ENCODE measurements at places on chromosomes 4 and X.

DNA sequence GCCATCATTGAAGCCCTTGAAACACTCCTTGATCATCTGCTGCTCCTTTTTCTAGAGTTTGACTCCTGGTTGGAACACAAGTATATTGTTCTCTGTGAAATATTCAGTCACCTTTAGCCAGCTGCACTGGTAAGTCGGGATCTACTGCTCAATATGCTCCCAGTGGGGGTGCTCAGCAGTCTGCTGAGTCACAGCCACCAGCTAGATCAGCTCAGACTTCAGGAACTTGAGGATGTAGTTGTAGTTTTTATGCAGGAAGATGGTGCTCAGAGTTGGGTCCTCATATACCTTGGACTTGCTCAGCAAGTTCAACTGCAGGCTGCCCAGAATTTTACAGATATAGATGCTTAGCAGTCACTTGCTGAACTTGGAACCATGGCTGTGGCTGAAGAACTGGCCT lies 202.5 kb upstream of the RPL34 start:
- no peak overlapping the region for H3K4me3 ChIP-seq
- H3K27me3 ChIP-seq: no peaks in the 10 kb centered on the region
- H3K36me3 ChIP-seq: peaks cover 2% of the 10 kb centered on the region
- peaks cover 6% of the 10 kb centered on the region for H3K4me1 ChIP-seq
- DNase-seq: no peak
- no peak overlapping the region for H3K27ac ChIP-seq

- no peak overlapping the region for H3K4me3 ChIP-seq
- H3K27ac ChIP-seq: no peak overlapping the region
- H3K36me3 ChIP-seq: no peaks in the 10 kb centered on the region
- no peaks in the 10 kb centered on the region for H3K4me1 ChIP-seq
Measured at GRCh38 chr4:2991243-2991642, 27.9 kb downstream of the GRK4 start.

DNA sequence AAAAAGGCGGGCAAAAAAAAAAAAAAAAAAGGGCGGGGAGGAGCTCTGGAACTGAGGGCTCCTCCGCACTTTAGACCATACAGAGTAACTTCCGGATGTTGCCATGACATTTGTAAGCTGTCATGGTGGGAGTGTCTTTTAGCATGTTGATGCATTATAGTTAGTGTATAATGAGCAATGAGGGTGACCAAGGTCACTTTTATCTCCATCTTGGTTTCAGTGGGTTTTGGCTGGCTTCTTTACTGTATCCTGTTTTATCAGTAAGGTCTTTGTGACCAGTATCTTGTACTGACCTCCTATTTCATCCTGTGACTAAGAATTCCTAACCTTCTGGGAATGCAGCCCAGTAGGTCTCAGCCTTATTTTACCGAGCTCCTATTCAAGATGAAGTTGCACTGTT lies 193.4 kb downstream of the UGT8 start:
- no peaks in the 10 kb centered on the region for H3K27me3 ChIP-seq
- H3K4me1 ChIP-seq: no peaks in the 10 kb centered on the region
- DNase-seq: no peak
- no peaks in the 10 kb centered on the region for H3K36me3 ChIP-seq
- H3K27ac ChIP-seq: no peak overlapping the region
- no peak overlapping the region for H3K4me3 ChIP-seq

DNA sequence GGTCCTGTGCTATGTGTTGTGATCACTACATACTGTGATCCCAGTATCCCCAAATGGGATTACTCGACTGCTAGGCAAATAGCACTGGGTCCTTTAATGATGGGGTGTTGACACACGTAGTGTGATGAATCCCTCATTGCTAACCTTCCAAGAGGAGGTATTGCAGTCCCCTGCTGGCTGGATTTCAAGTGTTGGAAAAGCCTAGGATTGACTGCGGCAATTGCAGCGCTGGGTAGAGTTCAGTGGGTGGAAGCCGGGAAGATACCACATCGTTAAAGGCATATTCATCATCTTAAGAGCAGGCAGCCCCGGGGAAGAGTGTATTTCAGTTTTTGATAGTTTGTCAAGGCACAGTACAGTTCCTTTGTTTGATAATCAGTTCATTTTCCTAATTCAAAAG lies 159.9 kb downstream of the TRIML1 start:
- no peaks in the 10 kb centered on the region for H3K4me1 ChIP-seq
- no peaks in the 10 kb centered on the region for H3K36me3 ChIP-seq
- DNase-seq: no peak
- H3K27ac ChIP-seq: no peak overlapping the region
- no peak overlapping the region for H3K4me3 ChIP-seq

GRCh38 chrX:133511041-133511440 lies 95.8 kb upstream of the GPC4 start:
- no peaks in the 10 kb centered on the region for H3K27me3 ChIP-seq
- no peaks in the 10 kb centered on the region for H3K36me3 ChIP-seq
- no peaks in the 10 kb centered on the region for H3K4me1 ChIP-seq

DNA sequence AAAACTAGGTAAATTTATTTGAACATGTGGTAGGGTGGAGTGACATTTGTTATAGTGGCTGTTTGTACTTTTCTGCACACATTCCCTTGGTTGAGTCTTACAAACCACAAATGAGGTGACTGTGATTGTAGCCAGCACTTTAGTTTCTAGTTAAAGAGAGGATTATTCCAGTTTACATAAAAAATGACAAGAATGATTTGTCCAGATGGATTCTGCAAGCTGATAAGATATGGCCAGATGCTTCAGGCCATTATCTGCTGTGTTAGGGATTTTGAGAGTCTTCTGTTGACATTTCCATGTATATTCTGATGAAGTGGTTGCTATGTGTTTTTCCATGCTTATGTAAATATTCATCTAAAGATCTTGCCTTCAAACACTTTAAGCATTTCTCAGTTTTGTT lies 31.0 kb upstream of the PDE5A start:
- no peaks in the 10 kb centered on the region for H3K4me1 ChIP-seq
- no peak overlapping the region for H3K4me3 ChIP-seq
- H3K27me3 ChIP-seq: peaks cover 12% of the 10 kb centered on the region
- no peaks in the 10 kb centered on the region for H3K36me3 ChIP-seq

DNA sequence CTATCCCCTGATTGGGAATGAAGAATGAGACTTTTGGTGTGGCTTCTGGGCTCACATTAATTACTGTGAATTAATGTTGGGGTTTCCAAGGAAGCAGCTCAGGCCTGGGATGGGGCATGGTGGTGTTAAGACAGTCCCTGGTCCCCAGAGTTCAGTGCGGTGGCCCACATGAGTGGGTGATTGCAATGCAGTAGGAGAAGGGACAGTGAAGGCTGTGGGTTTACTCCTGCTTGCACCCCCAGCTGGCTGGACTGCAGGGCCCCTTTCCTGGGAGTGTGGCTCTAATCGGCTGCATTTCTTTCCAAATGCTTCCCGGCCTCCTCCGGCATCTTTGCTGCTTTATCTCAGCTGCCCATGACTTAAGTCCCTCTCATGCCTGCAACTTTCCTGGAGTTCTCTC lies 28.2 kb upstream of the GPR78 start:
- no peaks in the 10 kb centered on the region for H3K36me3 ChIP-seq
- H3K27ac ChIP-seq: no peak overlapping the region
- no peak for DNase-seq
- H3K27me3 ChIP-seq: no peaks in the 10 kb centered on the region

DNA sequence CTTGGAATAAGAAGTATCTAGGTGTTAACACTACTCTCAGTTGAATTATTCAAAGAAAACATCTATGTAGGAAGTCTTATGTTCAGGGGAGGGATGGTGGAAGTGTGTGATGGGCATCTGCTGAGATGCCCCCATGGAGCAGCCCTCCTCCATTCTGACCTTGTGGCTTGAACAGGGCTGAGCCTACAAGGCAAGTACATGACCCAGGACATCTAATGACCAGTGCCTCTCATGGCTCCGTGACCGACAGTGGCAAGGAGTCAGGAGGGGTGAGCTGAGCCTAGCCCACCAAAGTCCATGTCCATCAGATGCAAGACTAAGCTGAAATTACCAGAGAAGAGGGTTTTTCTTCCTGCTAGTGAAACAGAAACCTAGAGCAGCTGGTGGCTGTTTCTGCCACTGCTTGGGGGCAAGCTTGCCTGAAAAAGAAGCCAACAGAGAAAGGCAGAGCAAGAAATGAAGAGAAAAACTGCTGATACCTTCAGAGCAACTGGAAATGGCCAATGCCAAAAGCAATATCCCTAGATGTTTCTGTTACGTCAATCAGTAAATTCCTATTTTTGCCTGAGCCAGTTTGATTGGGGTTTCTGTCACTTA lies 113.5 kb downstream of the TSPAN5 start:
- peaks cover 3% of the 10 kb centered on the region for H3K36me3 ChIP-seq
- no peak overlapping the region for H3K4me3 ChIP-seq
- H3K27ac ChIP-seq: peak overlapping the region; percentile 16
- no peaks in the 10 kb centered on the region for H3K27me3 ChIP-seq
- DNase-seq: no peak
- peaks cover 14% of the 10 kb centered on the region for H3K4me1 ChIP-seq

DNA sequence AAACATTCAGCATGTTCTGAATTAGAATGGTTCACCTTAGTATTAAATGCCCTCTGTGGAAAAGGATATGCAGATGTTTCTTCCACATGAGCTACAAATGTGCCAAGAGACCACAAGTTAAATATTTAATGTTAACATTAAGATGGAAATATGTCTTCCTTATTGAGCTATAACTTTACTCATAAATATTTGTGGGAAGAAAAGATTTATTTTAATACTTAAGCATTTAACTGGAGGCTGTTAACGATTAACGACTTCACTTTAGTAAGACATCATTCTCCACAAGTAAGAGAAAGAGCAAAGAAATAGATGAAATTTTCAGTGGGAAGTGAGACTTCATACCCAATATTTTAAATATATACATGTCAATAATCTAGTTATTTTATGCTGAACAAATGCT lies 1046.0 kb upstream of the GRID2 start:
- H3K36me3 ChIP-seq: no peaks in the 10 kb centered on the region
- DNase-seq: no peak
- no peak overlapping the region for H3K27ac ChIP-seq
- H3K27me3 ChIP-seq: no peaks in the 10 kb centered on the region
- H3K4me1 ChIP-seq: no peaks in the 10 kb centered on the region

DNA sequence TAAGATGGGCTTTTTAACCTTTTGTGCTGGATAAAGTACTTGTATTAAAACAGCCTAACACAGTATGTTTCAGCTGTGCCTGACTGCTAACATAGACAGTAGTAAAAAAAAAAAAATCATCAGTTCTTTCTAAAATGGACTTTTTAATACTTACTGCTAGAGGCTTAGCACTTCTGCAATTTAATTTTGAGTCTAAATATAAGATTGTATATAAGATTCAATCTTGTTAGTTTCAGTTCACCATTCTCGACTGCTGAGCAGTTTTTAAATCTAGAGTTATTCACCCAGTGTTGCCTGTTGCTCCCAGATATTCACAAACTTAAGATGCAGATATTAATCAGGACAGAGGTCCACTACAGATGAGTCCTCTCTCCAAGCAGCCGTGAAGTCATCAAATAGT lies 6.8 kb downstream of the PLA2G12A start:
- peaks cover 9% of the 10 kb centered on the region for H3K4me1 ChIP-seq
- no peak overlapping the region for H3K27ac ChIP-seq
- H3K36me3 ChIP-seq: peaks cover 16% of the 10 kb centered on the region
- no peak for DNase-seq
- H3K27me3 ChIP-seq: no peaks in the 10 kb centered on the region
